ENCODE measurements at places on chromosomes 11 and 22. TPM values are rescaled to one million over a fixed set of nuclear protein-coding genes. Genes with fewer than 3 reads are reported as not detected.

DNA sequence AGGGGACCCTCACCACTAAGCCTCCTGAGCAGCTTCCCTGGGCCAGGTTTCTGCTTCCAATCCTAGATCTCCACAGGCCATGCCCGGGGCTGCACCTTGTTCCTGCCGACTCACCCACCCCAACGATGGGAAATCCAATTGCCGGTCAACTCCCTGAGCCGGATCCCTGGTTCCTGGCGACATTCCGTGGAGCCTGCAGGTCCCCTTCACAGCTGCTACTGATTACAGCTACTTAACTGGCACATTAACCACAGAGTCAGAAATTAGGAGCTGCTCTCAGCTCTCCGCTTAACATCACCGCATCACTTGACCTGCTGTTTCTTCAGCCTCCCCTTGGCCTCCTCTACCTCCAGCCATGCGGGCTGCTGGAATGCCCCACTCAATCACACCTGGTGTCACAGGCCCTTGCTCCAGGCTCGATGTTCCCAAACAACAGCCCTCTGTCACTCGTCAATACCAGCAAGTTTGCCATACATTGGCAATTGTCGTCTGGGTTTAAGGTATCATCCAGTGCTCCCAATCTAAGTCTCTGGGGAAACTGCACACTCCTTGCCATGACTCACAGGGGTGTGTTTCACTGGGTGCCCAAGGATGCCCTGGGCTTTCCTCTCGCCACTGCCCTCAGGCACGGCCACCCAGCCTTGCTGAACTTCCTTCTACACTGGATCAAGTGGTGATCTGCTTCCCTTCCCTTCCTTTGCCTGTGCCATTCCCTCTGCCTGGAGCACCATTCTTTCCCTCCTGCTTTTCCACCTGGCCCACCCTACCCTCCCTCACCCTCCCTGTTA is 181.0 kb downstream of the MN1 start:
- no peak for DNase-seq

DNA sequence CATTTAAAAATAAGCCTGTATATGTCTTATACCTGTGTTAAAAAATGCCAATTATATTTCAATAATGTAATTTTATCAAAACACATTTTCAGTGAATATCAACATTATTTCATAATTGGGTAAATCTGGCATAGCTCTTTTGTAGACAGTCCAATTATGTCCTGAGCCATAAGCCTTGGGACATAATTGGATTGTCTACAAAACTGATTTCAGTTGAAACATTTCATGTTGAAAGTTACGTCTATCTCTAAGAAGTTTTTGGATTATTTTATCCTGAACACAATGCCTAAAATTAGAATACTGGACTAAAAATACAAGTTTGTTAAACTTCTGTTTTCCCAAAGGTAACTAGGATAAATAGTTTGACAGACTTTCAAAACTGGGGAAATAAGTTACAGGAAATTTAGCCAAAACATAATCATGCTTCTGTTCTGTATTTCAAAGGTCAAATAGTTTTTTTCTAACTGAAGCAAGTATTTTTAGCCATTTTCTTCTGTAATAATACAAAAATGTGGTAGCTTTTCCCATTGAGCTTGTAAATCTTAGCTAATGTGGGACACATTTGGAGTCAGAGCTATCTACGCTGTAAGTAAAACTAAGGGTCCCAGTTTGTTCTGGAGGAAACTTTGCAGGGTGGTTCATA is 100.7 kb upstream of the BIRC3 start:
- no peak for DNase-seq

GRCh38 chr11:74417379-74417804 is 19.2 kb upstream of the PGM2L1 start:
- DNase-seq = no peak

DNA sequence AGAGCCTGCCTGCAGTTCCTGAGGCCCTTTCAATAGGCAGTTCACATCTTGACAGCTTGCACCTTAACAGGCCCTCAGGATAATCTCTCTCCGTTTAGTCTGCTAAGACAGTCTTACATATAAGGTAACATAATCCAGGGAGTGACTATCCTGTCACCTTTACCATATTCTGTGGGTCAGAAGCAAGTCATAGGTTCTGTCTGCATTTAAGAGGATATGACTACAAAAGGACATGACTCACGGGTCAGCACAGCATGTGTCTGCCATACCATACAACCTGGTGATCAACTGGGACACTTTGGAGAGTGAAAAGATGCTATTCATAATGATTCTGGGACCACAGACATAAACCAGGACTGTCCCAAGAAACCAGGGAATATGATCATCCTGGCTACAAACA is 611.1 kb downstream of the SOX6 start:
- DNase-seq = no peak

DNA sequence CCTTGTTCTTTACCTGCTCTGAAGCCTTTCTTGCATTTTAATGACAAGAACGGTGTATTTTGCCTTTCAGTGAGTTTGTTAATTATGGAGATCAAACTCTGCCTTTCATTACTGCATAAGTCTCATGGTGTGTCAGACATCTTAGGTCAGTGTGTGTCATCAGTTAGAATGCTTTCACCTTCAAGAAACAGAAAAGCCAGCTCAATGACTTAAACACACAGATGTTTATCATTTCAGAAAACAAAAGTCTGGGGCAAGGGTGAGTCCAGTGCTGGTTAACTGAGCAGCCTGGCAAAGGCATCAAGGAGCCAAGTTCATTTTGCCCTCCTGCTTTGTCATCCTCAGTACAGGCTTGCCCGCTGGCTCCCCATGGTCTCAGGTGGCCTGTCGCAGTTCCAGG is 54.5 kb downstream of the PACS1 start:
- no peak for DNase-seq

- DNase-seq = no peak
Measured at GRCh38 chr11:97685695-97686094, 1295.9 kb downstream of the JRKL start.

- no peak for DNase-seq
Measured at GRCh38 chr11:108858622-108859021, 193.8 kb downstream of the DDX10 start.

Gene CARS1
- total RNA-seq = 37.7 TPM
